ENCODE measurements at places on chromosomes 5 and 9. TPM values are rescaled to one million over a fixed set of nuclear protein-coding genes. Genes with fewer than 3 reads are reported as not detected.
A peak's percentile ranks its signal among the peaks of the same experiment; 100 is the strongest.

DNA sequence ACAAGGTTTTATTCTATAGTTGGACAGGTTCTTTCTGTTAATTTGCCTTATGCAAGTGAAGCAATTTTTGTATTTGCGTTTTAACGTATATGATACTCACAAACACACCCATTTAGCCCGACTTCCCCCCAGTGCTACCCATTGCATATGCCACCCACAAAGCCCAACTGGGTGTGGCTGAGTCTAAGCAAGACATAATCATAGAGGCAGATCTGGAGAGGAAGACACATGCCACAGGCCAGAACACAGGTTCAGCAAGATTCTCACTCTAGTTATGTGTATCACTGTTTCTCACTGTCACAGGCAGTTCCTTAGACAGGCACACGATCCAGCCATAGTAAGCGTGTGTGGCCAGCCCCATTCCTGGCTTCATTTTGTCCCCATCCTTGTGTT is 29.0 kb upstream of the PUM3 start:
- no peak for DNase-seq

DNA sequence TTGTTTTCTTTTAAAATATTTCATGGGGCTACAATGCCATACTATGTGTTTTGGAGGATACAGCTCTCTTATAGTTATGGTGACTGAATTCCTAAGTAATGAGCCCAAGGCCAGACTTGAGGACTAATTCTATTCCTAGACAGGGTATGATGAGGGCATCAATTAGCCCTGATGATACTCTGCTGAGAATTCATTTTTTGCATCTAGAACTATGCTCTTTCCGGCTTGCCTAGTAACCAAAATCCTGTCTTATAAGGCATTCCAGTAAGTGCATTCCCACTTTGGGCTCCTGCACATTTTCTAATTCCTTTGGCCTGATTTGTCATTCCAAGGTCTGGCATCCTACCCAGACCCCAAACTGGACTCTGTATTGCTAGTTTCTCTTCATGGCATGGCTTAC is 62.4 kb downstream of the MAT2B start:
- no peak for DNase-seq

DNA sequence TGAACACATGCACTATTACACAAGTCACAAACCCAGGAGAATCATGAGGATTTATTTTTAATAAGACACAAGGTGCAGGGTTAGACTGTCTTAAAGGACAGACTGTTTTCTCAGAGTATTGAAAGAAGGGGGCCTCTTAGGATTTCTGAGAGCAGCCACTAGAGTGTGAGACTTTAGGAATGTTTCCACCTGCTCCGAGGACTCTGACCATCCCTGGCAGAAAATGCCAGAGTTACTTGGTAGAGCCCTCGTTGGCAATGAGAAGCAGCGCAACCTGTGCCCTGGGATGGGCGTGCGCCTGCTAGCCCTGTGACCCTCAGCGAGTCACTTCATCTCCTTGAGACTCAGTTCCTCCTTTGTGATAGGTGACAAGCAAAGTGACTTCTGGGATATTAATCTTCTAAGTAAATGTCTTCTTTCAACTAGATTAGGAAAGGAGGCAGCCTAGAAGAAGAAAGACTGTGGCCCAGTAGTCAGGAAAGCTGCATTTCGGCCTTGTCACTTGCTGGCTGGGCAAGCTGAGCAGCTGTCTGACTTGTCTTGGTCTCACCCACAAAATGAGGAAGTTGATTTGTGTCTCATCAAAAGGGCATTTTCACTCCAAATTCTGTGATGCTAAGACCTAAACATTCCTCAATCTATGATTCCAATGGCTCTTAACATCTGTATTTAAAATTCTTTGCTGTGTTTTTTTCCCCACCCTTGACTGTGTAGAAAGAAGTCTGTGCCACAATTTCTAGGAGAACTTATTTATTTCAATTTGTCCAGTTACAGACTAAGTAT is 60.5 kb downstream of the PTCD2 start:
- no peak for DNase-seq

DNA sequence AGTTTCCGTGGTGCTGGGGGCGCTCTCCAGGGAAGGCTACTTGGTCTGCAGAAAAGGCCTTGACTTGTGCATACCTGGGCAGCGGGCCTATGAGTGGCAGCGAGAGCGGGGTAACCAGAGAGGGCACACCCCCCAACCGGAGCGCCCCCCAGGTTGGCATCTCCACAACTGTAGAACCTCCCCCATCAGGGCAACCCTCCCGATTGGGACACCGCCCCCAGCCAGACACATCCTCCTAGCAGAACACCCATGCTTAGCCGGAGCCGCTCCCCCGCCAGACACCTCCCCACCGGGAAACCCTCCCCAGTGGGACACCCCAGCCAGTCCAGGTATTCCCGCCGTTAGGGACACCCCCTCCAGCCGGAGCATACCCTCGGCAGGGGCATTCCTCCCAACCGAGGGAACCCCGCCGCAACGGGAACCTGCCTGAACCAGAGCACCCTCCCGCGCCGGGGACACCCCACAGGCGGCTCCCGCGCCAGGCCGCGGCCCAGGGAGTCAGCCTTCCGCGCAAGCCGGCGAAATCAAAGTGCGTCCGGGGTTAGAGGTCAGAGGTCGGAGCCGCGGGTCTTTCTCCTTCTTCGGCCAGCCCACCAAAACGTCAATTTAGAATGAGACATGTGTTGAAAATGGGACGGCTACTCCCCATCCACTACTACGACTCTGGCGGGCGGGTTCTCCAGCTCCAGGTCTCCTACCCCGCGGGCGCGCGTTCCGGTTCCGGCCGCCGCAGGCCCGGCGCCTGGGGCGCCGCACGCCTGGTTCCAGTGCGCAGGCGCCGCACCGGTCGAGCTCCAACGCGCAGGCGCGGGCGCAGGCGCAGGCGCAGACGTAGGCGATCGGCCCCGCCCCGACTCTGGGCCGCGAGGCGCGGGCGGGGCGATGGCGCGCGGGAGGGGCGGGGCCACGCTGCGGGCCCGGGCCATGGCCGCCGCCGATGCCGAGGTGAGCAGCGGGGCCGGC is at the start of gene EHMT1:
Gene EHMT1, plus strand, starts transcription at position 901 of the 963 bp plus-strand sequence. Its CDS starts 24 bp downstream, at position 925.
- peak; percentile 90 for DNase-seq

GRCh38 chr5:171946000-171946781 is 60.2 kb downstream of the FBXW11 start:
- DNase-seq: no peak

DNA sequence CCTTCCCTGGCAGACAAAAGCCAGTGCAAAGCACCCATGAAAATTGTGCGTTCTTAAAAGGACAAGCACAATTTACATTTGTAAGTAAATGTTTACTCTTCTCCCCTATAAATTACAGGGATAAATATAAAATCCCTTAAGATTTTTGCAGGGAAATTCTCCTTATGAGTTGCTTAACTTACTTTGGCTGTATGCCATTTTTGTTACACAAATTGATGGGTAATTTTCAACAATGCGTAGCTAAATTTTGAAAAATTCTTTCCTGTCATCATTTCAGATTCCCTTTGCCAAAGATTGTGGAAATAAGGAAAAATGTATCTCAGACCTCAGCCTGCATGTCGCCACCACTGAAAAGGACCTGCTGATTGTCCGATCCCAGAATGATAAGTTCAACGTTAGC is 64.2 kb upstream of the ITGA2 start:
- no peak for DNase-seq

DNA sequence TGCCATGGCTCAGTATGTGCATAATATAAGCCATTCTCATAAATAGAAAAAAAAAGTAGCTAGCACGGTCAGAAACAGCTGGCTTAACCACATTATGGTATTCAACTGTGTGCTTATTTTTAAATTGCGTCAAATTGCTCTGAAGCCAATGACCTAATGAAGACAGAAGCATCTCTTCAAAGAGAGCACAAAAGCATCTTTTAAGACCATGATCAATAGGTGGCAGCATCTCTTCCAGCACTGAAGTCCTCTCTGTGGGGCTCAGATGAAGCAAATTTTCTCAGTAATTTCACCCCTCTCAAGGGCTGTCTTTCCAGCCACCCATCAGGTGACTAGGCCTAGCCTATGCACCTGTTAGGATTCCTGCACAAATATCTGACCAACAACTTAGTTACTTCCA is 251.4 kb downstream of the GLIS3 start:
- DNase-seq: no peak

DNA sequence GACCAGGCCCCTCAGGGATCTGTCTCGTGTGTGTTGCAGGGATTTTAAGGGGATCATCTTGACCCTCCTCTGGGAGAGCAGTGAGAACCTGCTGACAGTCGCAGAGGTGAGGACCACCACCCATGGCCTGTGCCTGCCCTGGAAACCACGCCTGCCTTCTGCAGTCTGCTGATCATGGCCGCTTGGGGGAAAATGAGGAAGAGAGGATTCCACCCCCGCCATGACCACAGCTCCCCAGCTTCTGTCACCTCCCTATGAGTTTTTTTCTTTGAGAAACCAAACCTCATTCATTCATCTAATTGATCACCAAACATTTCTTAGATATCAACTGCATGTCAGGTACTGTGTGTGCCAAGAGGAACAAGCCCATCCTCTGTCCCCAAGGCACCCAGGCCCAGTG is 46.3 kb upstream of the TDRD7 start:
- no peak for DNase-seq

DNA sequence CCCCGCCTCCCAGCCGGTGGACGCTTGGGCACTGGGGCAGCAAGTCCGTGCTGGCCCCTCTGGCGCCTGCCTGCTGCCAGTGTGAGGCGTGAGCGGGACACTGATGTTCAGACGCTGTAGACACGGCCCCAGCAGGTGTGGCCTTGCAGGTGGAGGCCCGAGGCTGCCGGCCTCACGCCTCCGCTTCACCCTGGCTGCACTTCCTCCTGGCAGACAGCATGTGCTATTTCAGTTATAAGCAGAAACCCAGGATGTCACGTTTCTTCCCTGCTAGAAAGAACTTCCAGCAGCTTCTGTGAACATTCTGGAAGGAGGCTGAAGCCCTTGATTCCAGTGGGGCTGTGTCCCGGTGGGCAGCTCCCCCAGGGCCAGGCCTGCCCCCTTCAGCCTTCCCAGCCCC is 114.8 kb upstream of the FCN2 start:
- no peak for DNase-seq

DNA sequence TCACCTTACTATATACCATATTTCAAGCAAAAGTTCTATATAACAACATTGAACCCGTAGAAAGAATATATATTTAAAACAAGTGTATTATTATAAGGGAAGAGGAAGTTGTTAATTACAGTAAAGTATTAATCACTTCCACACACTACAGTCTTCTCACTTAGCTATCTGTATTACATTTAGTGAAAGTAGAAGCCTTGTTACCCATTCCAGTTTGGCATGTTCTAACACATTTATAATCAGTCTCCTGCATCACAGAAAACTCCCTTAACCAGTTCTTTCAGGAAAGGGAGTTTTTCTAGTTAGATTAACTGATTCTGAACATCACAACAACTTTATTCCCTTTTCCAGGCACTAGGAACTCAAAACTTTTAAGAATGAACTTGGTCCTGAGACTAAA is 6.9 kb downstream of the RAB14 start:
- DNase-seq: no peak

GRCh38 chr5:91024727-91025126 is 358.4 kb downstream of the ARRDC3 start:
- no peak for DNase-seq

DNA sequence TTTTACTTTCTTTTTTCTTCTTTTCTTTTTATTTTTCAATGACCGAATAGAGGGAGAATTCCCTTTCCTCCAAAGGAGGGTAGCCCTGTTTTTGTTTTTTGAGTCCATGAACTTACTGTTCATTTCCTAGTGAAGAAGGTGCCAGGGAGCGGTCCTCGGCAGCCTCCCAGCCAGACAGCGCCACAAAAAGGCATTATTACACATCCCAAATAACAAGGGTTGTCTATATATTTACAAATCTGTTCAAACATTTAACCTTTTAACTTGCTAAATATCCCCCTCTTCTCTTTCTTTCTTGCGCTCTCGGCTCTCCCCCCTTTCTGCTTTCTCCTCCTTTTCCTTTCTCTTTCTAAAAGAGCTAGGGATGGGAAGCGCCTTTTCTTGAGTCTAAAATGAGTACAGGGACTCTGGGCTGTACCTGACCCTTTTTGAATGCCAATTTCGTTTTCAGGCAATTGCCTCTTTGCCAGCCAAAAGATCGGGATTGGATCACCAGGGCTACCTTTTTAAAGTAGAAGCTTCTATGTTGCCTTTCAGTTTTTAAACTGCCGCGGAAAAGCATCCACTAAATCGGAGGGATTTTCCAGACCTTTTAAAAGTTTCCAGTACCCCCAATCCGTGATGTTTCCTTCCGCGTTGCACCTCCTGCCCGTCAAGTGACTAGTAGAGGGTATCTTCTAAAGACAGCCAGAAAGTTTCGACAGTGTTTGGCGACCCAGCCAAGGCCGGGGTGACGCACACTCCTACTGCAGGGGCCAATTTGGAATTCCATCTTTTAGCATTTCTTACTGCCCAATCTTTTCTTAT is 125.6 kb downstream of the TMEM161B start:
- peak; percentile 86 for DNase-seq

GRCh38 chr5:133247881-133248624 is 196.2 kb downstream of the HSPA4 start:
- no peak for DNase-seq

GRCh38 chr5:89729623-89730301 is 679.8 kb downstream of the CETN3 start:
- DNase-seq: no peak

- DNase-seq: peak; percentile 97
Measured at GRCh38 chr9:130446101-130446861, 1.5 kb downstream of the ASS1 start.

- no peak for DNase-seq
Measured at GRCh38 chr9:89508951-89509615, 11.2 kb upstream of the SEMA4D start.

DNA sequence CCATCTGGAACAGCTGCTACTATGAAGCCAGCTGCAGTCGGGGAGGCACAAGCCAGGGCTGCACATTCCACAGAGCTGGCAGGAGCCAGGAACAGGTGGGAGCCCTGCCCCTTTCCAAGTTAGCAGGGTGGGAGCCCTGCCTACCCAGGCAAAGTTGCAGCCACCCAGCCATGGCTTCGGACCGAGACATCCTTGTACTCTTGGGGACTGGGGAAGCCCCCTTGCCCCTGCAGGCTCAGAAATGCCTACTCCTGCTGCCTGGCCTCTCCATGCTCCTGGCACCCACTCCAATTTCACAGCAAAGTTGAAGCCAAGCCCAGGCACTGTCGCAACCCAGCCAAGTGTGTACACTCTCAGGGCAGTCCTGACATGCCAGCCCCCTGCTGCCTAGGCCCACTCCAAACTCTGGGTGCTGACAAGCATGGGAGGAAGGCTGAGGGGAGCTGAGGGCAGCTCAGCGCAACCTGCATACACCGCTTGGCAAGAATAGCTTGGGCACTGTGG is 165.1 kb downstream of the RNF180 start:
- no peak for DNase-seq

GRCh38 chr5:128196791-128197190 is 113.2 kb downstream of the SLC12A2 start:
- DNase-seq: no peak

DNA sequence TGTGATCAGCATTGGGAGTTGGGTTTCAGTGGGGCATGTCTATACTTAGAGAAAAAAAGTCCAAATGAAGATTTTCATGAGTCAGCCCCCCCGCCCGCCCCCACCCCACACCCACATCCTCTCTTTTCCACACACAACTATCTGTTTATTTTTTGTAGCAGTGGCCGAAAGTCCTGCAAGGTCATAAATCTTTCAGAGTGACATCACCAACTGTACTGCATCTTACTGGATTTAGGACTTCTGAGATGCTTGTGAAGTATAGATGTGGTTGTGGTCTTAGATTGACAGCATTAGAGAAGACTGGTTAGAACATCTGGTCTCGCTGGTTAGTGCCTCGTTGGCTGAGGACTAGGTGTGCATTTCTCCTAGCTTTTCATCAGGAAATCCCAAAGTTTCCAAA is 7.3 kb upstream of the ROPN1L start:
- no peak for DNase-seq

CDH6 gene
- 1.6 TPM for total RNA-seq

IFNK gene
- total RNA-seq: not detected

DEPDC1B gene
- total RNA-seq: 0.36 TPM

C5 gene
- 5.4 TPM for total RNA-seq

PCDHA4 gene
- 1.2 TPM for total RNA-seq

RAPGEF6 gene
- total RNA-seq: 16.6 TPM
